ENCODE measurements at places on chromosomes 1 and 21.

DNA sequence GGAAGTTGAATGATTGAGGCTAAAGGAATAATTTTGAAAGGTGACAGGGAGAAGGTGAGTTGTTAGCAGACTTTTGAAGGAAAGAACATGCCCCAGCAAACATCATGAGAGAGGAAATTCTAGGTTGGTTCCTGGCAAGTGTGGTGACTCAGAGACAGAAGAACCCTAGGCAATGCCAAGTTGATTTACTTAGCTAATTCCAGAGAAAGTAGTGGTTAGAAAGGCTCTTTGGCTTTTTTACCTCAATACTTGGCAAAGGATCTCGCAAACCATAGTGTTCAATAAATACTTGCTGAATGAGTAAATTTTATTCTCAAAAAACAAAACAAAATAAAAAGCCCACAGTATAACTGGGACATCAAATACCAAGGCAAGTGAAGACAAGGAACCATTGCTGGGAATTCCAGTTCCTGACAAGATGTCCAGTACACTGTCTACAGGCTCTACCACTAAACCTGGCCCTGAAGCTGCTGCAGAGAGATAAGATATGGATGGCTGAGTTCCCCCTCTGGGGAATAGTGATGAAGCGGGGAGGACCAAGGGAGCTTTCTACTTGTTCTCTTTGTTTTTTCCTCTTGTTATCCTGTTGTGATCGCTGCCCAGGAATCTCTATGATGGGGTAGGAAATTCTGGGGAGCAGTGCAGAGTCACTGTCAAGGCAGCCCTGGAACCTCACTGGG lies 48.2 kb downstream of the IL12RB2 start:
- peak; percentile 73 for DNase-seq

DNA sequence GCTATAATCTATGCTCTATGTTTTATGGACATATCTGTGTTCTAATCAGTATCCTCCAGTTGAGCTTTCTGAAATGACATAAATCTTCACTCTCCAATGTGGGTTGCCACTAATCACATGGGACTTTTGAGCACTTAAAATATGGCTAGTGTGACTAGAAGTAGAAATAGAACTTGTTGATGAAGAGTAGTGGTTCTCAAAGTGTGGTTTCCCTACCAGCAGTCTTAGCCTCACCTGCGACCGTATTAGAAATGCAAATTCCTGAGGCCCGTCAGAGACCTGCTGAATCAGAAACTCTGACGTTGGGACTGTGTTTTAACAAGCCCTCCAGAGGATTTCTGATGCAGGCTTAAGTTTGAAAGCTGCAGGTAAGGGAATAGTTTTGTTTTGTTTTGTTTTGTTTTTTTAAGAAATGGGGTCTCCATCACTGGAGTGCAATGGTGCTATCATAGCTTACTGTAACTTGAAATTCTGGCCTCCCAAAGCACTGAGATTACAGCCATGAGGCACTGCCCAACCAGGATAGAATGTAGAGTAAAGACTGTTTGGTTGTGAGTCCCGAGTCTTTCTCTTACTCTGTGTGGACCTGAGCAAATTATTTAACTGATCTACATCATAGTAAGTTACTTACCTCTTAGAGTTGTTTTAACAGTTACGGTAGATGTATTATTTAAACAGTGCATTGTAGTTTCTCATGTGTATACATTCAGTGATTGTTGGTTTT lies 21.7 kb downstream of the GLRX2 start:
- no peak for DNase-seq

DNA sequence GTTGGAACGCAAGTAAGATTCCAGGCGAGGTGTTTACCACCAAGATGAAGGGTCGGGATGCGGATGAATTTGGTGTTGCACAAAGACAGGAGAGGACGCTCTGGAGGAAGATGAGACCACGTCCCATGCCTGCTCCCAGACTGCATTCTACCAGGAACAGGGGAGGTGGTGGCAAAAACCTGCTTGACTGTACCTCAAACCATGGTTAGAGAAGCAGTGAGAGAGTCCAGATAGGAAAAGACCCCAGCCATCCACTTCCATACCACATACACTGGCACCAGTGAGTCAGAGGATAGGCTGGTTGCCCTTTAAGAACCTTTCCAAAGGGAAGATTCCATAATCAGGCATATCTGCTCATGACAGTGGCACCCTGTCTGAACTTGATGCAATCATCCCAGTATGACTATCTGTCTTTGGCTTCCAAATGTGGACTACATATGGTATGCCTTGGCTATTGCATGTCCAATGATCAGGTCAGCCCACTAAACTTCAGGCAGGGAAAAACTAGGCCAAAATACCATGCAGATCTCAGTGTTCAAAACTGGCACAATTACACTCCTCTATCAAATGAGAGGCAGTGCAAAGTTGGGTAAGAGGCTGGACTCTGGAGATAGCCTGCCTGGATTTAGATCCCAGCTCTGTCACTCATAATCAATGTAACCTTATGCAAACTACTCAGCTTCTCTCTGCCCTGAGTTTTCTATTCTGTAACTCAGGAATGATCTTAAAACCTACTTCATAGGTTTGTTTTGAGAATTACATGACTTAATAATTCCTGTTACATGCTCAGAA lies 20.6 kb downstream of the NPR1 start:
- DNase-seq = no peak

DNA sequence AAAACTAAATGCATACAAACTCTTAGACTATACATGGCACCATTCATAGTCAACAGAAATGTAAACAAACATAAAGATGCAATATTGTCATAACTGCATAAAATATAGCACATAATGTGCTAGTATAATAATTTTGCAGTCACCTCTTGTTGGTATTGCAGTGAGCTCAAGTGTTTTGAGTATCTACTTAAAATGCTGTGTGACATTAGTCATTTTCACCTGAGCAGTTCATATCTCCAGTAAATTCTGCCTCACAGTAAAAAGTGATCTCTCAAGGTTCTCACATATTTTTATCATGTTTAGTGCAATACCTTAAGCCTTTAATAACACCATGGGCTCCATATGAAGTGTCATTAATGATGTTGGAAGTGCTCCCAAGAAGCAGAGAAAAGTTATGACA lies 29.6 kb upstream of the FMO2 start:
- no peak for DNase-seq

DNA sequence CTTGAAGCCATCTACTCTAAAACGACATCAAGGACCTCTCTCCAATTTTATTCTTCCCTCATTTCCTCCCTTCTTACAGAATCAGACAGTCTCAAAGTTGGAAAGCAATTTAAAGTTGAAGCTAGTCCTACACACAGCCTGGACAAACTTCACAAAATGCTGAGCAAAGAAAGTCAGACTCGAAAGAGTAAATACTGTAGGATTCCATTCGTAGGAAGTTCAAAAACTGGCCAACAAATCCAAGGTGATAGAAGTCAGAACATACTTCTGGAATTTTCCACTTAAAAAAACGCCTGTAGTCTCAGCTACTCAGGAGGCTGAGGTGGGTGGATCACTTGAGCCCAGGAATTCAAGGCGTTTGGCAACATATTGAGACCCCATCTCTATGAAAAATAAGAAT lies 19.6 kb downstream of the SYF2 start:
- DNase-seq = no peak

GRCh38 chr1:51952638-51953037 lies 37.9 kb downstream of the RAB3B start:
- no peak for DNase-seq

DNA sequence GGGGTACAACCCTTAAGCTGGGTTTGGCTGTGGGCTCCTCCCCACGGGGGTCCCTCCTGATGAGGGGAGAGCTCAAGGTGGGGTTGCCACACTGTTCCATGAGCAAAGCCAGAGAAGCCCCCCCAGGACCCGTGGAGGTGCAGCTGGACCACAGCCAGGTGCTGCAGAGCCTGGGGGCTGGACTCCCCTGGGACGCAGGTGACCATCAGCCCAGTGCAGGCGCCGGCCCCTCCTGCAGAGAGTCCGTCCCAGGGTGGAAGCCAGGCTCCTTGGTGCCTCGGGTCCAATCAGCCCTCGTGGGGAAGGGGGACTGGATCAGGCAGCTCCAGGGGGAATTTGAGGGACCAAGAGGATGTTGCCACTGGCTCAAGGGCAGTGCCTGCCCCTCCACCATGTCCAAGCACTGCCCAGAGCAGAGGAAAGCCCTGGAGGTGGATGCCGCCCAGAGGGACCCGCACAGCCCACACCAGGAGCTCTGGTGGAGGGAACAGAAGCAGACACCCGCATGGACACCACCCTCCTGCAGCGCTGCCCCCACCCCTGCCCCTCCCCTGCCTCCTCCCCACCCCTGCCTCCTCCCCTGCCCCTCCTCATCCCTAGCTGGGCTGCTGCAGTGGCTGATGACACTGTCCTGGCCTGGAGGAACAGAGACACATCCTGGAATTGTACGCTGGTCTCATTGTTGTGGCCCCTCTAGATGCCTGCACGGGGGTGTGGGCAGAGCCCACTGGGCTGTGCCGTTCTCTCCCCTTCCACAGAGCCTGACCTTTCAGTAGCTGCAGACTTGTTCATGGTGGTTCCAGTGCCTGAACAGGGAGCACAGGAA lies 30.8 kb upstream of the COL18A1 start:
- no peak for DNase-seq

DNA sequence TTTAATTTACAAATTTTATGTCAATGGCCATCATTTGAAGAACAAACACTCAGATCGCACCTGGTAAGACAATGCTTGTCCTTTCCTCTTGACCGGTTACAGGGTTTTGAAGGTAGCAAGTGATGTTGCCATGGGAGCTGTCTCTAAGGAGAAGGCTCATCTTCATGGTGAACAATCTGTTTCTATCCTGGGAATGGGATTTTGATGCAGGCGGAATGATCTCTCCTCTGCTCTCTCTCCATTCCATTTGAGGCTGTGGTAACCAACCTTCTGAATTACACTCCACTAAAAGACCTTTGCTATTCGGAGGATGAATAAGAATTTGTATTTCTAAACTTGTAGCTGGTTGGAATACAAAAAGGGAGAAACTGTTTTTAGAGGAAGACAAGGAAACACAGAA lies 57.9 kb upstream of the SLC5A9 start:
- no peak for DNase-seq

DNA sequence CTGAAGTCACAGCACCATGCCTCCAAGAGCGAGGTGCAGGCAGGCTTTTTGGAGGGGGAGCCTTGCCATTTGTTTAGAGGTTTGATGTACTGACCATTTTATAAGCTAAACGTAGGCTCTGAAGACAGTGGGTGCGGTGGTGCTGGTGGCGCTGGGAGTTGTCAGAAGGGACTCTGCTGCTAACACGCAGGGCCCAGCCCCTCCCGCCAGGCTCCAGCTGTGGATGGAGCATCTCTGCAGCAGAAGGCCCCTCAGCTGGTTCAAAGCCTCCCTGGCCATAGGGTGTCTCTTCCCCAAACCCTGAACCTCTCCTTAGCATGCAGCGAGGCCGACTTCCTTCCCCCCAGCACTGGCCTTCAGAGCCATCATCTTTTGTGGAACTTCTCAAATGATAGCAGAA lies 105.3 kb downstream of the AJAP1 start:
- no peak for DNase-seq

Measured in OCI-M1 (cell line).